HL-60 (cell line): ENCODE measurements at places on chromosomes 5 and 9.

DNA sequence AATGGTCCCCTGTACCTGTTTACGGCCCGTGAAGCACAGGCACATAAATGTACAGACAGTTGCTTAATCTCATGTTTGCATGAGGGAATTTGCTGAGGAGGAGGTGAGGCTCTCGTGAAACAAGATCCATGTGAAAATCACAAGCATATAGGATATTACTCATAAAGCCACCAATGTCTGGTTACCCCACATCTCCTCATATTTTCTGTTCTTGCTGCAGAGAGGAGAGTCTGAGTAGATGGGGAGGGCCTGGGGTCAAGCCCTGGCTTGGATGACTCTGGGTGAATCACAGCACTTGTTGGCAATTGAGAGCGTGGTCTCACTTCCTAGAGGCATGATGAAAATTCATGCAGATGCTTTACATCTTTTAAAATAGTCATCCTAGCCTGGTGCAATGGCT is 975 bp downstream of the AGXT2 start:
- DNase-seq = no peak

GRCh38 chr5:34042321-34042720 is 692 bp downstream of the C1QTNF3 start:
- no peak for DNase-seq

- DNase-seq = no peak
Measured at GRCh38 chr5:129717751-129718310, 30.1 kb upstream of the MINAR2 start.

DNA sequence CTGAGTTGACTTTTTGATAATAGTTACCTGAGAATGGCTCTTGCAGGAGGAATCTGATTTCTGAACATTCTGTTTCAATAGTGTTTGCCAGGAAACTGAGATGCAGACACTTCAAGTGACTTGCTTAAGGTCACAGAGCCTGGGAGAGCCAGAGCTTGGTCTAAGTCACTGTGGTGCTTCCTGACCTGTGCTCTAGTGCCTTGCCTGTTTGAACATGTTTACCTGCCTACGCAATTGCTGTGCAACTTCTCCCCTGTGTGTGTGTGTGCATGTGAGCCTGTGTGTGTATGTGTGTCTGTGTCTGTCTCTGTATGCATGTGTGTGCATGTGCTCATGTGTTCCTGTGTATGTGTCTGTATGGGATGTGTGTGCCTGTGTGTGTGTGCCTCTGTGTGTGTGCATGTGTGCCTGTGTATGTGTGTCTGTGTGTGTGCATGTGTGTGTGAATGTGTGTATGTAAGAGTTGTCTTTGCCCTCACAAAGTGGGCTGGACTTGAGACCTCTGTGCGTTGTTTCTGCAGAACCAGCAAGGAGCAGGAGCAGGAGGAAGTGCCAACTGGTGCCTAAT is 185.8 kb downstream of the GADD45G start:
- no peak for DNase-seq

- DNase-seq = peak; percentile 34
Measured at GRCh38 chr9:111983484-111983908, 86.9 kb downstream of the UGCG start.

DNA sequence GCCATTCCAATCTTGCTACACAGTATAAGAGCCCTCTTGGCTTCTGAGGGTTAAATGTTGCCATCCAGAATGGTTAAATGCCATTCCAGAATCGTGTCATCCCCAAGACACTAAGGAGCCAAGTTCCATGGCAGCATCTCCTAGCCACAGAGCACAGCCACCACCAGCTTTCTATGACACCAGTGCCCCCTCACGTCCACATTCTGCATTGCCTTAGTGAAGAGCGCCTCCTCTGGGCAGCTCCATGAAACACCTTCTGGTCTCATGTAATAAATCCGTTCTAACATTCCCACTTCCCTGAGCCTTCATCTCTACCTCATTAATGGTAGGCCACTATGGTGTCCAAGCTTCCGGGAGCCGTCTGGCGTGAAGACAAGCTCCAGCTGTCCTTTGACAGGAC is 12.4 kb downstream of the CBY3 start:
- peak; percentile 78 for DNase-seq
